ENCODE measurements at places on chromosomes 12 and 14.

DNA sequence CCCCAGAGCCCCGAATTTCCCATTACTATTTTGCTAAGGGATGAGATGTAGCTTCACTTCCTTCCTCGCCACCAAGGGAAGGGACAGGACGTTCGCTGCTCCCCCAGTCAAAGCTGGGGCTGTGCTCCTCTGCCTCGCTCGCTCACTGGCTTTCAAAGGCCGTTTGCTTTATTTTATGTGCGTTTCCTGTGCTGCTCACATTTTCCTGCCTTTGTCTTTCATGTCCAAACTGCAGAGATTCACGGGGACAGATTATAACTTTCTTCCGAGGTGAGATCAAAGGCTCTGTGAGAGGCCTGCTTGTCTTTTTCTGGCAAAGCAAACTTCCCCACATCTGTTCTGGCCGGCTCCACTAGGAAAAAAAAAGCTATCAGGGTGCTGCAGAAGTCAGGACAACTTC, 76.0 kb upstream of the FZD10 start:
- no peak for DNase-seq

DNA sequence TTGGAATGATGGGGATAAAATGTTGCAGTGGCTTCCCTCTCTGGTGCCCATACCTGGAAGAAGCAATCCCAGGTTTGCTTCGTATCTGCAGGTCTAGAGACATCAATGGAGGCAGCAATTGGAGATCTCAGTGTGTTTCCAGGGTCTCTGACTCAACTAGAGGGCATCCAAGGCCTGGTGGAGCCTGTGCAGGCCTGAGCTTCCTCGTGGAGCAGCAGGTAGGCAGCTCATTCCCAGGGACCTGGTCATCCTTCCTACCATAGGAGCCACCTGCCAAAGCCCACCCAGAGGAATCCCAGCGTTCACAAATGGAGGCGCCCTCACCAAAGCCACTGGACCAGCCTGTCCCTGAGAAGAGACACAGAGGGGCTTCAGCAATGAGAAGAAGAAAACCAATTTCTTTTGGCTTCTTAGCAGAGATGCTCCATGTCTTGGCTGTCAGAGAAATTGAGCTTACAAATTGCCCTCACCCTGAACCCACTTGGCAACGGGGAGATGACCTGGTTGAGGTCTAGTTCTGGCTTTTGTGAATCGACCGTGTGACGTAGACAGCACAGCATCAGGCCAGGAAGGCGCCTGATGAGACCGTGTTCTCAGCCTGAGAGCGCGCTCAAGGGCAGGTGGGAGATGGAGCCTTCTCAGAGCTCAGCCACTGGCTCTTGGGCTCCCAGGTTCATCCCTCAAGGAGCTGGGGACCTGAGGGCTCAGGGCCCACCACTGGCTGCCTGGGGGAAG, 283.6 kb downstream of the DPF3 start:
- DNase-seq: no peak

- no peak for DNase-seq
These were observed 64.4 kb downstream of the TTLL5 start for GRCh38 chr14:75725481-75725880.

GRCh38 chr14:77037215-77037937, 8.9 kb upstream of the IRF2BPL start:
- DNase-seq: no peak

DNA sequence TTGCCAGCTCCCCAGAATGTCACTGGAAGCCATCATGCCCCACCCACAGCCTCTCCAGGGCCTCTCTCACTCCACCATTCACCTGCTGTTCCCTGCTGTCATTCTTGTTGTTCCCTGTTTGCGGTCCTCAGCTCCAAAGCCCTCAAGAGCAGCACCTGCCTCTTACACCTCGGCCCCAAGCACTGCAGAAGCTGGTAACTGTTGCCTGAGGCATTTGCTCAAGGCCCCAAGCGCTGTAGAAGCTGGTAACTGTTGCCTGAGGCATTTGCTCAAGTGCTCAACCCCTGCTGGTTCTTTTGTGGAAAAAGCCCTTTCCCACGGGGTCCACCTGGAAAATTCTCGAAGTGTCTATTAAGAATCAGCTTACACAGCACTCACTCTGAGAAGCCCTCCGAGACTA, 78.0 kb downstream of the ARL6IP4 start:
- no peak for DNase-seq

DNA sequence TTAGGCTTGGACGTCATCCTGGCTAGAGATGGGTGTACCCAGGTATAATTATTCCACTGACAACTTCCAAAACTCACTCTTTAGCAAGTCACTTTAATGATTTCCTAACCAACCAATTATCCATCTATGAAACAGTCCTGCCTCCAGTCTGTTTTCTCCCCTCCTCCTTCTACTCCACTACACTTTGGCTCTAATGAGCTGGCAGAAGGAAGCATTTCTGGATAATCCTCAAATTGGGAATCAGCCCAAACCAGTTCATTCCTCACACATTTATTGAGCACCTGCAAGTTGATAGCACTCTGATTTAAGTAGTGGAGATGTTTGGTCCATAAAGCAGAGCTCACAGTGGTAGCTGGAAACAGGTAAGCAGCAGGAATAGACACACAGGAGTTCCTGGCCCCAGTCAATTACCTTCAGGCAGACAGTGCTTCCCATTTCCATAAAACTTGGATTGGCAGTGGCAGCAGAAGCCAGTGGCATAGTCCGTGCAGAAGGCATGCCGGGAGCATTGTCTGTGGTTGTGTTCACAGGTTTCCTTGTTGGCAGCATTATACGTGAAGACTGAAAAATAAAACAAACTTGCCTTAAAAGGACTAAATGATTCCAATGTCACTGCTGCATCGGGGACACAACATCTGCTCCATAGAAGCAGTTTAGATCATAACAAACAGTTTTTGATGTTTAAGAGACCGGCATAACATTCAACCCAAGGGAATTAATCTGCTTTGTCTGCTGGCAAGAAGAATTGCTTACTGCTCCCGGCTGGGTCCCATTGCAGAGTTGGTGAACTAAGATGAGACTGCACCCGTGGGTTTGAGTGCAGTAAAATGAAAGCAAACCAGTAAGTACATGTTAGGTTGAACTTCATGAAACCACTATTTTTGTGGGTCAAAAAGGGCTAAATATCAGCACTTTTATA, 26.2 kb downstream of the NID2 start:
- no peak for DNase-seq

DNA sequence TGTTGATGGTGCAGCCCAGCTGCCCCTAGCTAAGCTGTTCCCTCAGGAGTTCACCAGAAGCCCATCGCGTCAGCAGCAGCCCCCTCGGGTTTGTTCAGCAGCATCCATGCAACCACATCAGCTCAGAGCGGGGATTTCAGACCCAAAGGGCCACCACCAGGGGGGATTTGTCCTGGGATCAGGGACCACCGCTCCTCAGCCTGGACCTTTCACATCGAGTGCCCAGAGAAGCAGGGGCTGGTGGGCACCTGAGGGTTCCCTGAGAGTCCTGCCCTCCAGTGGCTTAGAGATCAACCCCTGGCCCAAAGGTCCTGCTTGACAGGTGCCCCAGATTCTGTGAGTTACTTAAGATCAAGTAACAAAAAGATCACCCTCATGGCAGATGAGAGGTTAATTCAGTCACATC, 65.9 kb upstream of the C14orf180 start:
- no peak for DNase-seq

- no peak for DNase-seq
These were observed 19.8 kb downstream of the DIP2B start for GRCh38 chr12:50524621-50525020.

GRCh38 chr12:129961091-129961490, 57.3 kb upstream of the TMEM132D start:
- peak; percentile 20 for DNase-seq

DNA sequence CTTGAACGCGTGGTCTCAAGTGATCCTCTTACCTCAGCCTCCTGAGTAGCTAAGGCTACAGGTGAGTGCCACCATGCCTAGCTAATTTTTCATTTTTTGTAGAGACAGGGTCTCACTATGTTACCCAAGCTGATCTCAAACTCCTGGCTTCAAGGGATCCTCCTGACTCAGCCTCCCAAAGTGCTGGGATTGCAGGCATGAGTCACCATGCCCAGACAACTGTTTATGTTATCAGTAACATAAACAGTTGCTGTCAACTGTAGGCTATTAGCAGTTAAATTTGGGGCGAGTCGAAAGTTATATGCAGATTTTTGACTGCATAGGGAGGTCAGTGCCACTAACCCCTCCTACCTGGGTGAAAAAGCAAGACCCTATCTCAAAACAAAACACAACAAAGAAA, 26.2 kb upstream of the LRRK2 start:
- no peak for DNase-seq

- no peak for DNase-seq
These were observed 120.0 kb upstream of the PDZRN4 start for GRCh38 chr12:41067941-41068645.

GRCh38 chr14:54680651-54681050, 113.7 kb downstream of the SAMD4A start:
- DNase-seq: no peak

GRCh38 chr12:72748971-72749370, 476.8 kb downstream of the TRHDE start:
- DNase-seq: no peak

GRCh38 chr14:94517641-94518257, 8.5 kb upstream of the SERPINA12 start:
- DNase-seq: no peak

- no peak for DNase-seq
These were observed 1.3 kb downstream of the PRPH start for GRCh38 chr12:49296034-49296835.

GRCh38 chr12:103975368-103975767, 9.7 kb downstream of the TDG start:
- no peak for DNase-seq

DNA sequence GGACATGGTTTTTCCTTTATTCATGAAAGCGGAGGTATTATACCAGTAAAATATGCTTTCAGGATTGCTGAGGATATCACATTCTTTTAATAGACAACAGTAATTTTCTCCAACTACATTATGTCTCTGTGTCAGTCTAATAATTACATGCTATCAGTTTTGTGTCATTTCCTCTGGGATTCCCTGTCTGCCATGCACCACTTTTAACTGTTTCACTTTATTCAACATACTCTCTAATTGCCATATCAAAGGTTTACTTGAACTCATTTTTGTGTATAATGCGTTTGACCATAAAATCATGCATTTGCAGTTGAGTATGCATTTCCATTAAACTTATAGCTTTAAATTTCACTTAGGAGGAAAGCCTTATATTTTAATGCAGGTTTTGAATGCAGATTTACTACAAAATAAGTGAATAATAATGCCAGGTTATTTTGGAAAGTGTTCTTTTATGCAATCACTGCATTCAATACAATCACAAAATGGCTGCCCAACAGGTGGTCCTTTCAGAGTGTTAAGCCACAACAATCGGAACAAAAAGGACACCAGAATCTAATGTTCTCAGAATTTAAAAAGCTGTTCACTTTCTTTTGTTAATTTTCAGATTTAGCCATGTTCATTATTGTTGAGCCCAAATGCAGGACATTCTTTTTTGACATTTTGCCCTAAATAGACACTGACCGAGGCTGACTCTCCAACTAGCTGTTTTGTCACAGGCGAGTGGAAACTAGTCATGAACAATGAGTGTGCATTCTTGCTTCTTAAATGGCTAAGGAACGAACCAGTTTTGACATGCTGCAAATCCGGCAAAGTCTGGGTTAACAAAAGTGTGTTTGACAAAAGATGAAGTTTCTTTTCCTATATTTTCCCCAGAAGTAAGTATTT, 40.9 kb downstream of the MBIP start:
- no peak for DNase-seq

- peak; percentile 78 for DNase-seq
These were observed 88.3 kb downstream of the RPS29 start for GRCh38 chr14:49497725-49498348.

DNA sequence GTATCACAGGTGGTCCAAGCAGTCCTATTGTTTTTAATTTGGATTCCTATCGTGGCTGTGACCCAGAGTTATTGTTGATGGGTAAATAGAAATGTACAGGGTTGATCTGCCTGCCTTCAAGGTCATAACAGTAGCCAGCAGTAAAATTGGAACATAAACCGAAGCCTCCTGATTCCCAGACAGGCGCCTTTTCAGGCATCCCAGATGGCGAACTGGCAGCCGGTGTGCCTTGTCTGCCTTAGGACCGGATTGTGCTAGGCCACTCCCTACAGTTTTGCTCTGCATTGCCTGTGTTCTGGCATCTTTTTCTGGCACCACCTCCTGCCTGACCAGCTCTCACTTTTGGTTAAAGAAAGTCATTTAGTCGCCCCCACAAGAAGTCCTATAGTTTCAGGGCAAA, 22.2 kb downstream of the TMEM117 start:
- DNase-seq: no peak

DNA sequence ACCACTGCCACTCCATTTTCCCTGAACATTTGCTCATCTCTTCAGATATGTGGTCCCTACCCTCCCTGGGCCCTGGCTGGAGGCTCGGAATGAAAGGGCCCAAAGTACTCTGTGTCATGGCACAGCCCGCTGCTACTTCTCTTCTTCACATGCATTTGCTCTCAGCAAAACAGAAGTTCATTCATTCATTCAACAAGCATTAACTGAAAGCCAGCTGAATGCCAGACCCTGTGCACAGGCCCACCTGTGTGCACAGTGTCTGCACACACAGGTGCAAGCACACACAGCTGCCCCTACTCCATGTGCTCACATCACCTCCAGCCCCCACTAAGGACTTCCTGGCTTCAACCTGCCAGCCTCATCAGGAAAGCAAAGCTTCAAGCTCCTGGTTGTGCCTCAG, 7.8 kb downstream of the WNT1 start:
- no peak for DNase-seq

GRCh38 chr12:78192979-78193378, 362.3 kb downstream of the NAV3 start:
- no peak for DNase-seq

DNA sequence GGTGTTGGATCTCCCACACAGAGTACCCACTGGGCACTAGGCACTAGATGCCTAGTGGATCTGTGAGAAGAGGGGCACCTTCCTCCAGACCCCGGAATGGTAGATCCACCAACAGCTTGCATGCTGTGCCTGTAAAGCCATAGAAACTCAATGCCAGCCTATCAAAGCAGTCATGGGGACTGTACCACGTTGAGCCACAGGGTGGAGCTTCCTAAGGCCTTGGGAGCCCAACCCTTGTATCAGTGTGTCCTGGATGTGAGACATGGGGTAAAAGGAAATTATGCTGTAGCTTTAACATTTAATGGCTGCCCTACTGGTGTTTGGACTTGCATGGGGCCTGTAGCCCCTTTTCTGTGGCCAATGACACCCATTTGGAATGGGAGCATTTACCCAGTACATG, 1024.9 kb downstream of the TMEM121 start:
- DNase-seq: no peak

GRCh38 chr12:28390206-28390605, 199.9 kb downstream of the CCDC91 start:
- DNase-seq: no peak

GRCh38 chr12:21659383-21659782, 1.7 kb upstream of the LDHB start:
- DNase-seq: no peak

DNA sequence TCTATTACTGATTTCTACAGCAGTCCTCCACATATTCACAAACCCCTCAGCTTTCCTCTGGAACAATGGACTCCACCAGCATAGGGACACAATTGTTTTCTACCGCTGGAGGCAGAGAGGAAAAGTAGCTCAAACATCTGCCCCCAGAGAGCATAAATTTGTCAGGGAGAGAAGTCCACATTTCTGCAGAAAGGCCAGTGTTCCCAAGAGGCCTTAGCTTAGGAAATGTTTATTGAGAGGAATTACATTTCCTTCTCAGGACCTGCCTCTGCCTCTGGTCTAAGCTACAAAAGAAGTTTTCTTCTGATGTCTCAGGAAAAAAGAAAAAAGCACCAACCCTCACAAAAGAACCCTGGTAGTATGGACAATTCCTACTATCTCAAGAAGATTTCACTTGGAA, 217.8 kb upstream of the BMP4 start:
- DNase-seq: no peak

- no peak for DNase-seq
These were observed 132.6 kb upstream of the PLEKHG7 start for GRCh38 chr12:92570056-92570753.

All from urothelium cell line (cell line).